ENCODE measurements at places on chromosomes 12 and 14.

DNA sequence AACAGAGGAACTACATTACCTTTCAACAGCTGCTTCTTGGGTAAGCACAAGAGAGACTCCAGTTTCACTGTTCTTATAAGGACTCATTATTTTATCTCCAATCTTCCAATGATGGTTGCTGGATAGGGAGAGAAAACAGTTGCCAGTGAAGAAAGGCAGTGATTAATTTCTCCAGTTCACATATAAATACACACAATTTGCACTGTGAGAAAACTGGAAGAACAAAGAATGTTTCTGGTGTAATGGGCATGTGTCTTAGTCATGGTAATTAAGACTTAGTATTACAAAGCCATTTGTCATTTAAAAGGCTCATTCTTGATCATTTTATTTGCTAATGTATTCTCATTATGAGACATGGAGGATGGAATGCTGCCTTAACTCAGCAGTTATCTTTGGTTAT, 78.0 kb upstream of the FAR2 start:
- no peak for DNase-seq

- no peak for DNase-seq
Observed at GRCh38 chr12:114846771-114847170, 162.8 kb upstream of the TBX3 start.

GRCh38 chr14:100415226-100415625, 92.1 kb downstream of the SLC25A47 start:
- no peak for DNase-seq

- no peak for DNase-seq
Observed at GRCh38 chr14:44863271-44863670, 98.5 kb downstream of the KLHL28 start.

DNA sequence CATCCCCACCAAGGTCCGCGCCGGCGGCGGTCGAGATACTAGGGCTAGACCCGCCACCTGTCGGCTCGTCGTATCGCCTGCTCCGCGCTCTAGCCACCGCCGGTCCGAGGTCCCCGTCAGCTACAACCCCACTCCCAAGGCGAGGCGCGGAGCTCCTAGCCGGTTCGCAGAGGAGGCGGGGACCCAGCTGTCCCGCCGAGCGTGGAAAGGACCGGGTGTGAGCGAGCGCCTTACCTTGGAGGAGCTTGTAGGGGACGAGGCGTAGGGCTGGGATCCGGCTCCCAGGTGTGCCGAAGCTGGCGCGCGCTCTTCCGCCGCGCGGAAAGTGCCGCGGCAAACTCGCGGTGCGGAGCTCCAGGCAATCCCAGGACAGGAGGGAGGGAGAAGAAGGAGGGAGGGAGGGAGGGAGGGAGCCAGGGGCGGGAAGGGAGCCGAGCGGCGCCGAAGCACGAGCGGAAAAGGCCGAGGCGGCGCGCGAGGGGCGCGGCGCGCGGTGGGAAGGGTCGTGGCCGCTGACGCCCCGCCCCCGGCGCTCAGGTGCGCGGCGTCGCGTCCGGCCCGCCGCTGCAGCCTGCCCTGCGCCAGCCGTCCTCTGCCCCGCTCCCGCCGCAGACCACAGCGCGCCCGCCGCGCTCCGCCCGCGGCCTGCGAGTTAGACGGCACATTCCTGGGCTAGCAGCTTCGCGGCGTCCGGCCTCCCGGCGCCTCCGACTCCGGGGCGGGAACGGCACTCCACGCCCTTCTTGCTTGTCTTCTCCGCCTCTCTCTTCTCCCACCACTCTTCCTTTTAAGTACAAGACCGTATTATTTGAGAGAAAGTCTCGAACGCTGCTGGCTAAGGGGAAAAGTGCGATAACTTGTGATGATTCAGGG, at the start of gene PAWR:
Gene PAWR (minus strand): TSS at position 327 of the 873 bp plus-strand sequence. CDS start 720 bp downstream, outside the sequence.
- DNase-seq, result peak; percentile 81

DNA sequence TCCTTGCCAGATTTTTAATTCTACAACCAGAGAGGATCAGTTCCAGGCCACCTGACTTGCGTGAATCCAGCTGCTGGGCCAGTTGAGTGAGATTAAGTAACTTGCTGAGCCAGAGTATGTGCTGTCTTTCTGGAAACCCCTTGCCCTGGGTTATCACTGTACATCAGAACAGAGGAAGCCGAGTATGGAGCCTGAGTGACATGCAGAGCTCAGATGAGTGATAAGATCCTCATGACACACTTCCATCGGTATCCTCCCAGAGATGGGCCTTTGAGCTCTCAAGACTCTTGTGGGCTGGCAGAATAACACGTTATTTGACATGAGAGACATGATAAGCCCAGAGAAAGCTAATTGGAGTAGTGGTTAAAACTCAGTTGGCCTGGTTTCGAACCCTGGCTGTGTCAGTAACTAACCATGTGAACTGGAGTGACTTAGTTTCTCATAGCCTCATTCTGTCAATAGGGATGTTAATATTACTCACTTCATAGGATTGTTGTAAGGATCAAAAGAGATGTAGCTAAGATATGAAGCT, 388.1 kb downstream of the ZFP36L1 start:
- no peak for DNase-seq

DNA sequence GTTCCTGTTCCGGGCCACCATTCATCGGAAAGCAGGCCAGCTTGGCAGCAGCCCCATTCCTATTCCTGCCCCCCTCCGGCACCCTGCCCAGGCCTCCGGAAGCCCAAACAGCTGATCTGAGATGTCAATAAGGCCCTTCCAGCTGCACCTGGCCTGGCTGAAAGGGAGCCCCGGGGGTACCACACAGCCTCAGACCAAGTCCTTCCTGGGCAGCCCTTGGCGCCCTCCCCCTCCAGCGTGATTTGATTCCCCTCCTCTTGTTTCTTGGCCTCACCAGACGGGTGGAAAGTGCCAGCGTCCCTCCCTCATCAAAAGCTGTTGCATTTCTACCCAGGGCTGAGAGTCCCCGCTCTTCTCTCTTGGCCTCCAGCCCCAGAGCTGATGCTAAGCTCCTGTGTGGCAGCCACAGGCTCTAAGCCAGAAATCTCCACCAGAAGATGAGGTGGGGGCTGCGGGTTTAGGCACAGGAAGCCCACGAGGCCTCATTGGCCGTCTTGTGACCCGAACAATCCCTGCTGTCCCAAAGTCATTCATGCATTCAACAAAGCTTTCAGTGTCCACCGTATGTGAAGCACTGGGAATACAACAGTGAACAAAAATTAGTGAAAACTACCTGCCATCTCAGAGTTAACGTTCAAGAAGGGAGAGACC, 215.4 kb downstream of the SLC41A2 start:
- no peak for DNase-seq

GRCh38 chr12:50728841-50729240, 35.1 kb upstream of the ATF1 start:
- no peak for DNase-seq

All from HEK293T (cell line).